ENCODE measurements at places on chromosomes 5 and 9.
A peak's percentile ranks its signal among the peaks of the same experiment; 100 is the strongest.

GRCh38 chr9:114691046-114691955 lies 9.3 kb upstream of the TEX48 start:
- peak; percentile 20 for DNase-seq

DNA sequence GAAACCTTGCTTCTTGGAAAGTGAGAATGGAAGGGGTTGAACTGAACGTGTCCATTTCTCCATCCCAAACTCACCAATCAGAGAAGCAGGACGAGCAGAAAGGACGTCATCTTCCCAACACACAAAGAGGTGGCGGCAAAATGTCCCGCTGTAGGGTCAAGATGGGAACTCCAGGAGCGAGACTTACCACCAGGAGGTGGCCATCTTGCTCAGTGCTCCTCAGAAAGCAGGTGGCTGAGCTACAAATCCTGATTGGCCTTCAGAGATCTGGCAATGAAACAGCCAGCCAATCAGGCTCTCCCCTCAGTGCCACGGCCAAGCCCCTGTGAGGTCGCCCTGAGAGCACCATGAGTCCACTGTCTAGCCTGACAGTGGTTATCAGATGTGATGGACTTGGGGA lies 259.0 kb downstream of the NDUFS4 start:
- no peak for DNase-seq

GRCh38 chr5:77400645-77401044 lies 91.5 kb downstream of the WDR41 start:
- DNase-seq = no peak

- no peak for DNase-seq
Observed at GRCh38 chr9:134526584-134527477, 114.8 kb upstream of the COL5A1 start.

GRCh38 chr9:107707428-107707837 lies 217.9 kb upstream of the KLF4 start:
- DNase-seq = no peak

- DNase-seq = no peak
Observed at GRCh38 chr5:117486879-117487391, 912.3 kb upstream of the SEMA6A start.

- no peak for DNase-seq
Observed at GRCh38 chr5:177131019-177131320, 2.6 kb upstream of the NSD1 start.

GRCh38 chr5:124773315-124774311 lies 27.2 kb upstream of the ZNF608 start:
- DNase-seq = no peak

DNA sequence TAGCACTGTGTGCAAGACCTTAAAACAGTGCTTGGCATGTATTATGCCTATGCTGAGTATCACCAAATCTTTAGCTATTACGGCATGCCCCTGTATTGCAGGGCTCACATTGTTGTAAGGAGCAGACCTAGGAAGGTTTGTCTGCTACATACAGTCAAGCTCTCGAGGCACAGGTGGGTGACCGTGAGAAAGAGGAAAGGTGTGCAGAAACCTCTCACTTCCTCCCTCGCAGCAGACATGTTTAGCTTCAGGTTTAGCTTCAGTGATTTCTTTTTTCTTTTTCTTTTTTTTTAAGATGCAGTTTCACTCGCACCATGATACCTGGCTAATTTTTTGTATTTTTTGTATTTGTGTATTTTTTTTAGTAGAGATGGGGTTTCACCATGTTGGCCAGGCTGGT lies 275.8 kb upstream of the RIOK2 start:
- DNase-seq = no peak

DNA sequence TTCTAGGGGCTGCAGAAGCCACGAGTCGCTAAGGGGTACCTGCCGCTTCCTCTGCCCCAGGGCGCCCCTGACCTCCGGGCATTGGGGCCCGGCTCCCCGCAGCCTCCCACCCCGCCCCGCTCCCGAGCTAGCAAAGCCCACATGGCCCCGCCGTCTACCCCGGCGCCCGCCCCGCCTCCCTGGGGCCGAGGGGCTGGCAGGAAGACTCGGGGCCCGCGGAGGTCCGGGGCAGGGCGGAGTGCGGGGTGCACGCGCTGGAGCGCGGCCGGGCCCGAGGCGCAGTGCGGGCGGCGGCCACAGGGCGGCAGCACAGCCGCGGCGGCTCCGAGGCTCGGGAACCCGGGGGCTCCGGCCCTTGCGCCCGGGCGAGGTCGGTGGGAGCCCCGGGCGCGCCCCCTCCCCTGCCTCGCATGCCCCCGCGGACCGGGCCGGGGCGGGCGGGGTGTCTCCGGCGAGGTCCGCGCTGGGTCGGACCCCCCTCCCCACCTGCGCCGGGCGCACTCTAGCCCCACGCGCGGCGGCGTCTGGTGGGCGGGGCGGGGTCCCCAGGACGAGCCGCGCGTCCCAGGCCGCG lies 6.7 kb downstream of the NRARP start:
- DNase-seq = no peak

DNA sequence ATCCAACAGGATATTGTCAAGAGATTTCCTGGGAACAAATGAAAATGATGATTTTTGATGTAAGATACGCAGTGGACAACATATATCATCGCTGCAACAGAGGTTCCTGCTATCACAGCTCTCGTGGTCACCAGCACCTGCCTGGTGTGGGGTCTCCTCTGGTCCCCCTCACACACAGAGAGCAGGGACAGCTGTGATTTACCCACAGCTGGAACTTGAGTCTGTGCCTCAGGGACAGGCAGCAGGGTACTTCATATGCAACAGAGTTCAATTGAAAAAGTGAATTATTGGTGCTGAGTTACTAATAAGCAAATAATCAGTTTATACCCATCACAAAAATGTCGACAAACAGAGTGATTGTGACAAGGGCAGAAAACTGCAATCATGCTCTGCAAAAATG lies 93.4 kb downstream of the LMX1B start:
- no peak for DNase-seq

DNA sequence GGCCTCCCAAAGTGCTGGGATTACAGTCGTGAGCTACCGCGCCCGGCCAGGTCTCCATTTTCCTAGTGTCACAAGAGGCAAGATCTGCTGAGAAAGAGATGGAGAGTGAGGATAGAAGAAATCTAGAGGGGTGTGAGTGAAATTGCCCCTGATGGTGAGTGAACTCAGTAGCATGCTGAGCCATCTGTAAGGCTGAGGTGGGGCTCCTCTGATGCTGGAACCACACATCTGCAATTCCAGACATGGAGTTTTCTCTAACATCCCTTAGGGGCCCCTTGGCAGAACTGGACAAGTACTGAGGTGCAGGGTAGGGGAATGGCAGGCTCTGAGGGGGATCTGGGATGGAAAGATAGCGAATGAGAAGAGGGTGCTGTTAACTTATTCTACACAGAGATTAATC lies 72.0 kb upstream of the FER start:
- no peak for DNase-seq

DNA sequence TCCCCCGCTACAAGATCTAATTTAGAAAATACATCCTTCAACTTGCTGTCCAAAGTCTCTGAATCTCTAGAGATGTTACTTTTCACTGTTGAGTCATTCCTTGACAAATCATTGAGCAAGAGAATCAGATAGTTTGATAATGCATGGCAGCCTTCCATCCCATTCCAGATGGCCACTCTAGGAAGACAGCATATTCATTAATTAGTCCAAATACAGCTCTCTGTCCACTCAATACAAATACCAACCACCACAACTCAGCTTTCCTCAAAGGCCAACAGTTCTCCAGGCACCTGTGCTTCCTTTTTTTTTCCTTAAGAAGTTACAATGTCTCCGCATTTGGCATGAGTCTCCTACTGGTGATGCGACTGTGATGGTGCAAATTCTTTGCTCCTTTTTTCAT lies 72.3 kb downstream of the DROSHA start:
- DNase-seq = no peak

GRCh38 chr5:165504674-165505073 lies 1999.3 kb downstream of the MAT2B start:
- no peak for DNase-seq

DNA sequence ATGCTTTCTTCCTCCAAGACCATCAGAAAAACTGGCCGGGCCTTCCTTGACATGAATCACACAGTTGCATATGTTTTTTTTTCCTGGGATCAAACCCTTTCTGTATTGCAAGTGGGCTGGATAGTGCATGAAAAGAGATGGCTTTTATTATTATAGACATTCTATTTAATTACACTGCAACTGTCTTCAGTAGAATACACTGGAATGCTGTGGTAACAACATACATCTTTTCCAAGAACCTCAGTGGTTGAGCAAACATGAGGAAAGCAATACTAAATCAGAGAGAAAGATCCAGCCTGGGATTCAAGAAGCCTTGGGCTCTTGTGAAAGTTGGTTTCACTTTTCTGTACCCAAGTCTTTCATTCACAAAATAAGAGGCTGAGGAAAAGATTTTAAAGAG lies 193.0 kb downstream of the DMAC1 start:
- DNase-seq = no peak

DNA sequence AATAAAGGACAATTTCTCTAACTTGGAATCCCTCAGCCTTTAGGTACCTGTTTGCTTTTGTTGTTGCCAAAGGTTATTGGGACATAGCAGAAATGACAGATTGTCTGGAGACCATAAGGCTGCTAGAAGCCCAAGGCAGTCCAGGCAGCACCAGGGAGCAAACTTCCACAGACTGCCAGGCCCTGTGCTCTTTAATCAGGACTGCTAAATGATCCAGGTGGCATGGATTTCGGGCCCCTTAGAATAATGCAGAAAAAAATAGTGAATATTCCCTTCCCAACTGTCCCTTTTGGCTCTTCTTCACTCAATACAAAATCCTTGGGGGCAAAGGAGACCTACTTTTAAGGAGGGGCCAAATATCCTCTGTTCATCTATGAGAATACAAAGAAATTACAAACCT lies 73.9 kb downstream of the GABRA1 start:
- no peak for DNase-seq

GRCh38 chr9:137798142-137798541 lies 79.4 kb upstream of the CACNA1B start:
- DNase-seq = no peak

DNA sequence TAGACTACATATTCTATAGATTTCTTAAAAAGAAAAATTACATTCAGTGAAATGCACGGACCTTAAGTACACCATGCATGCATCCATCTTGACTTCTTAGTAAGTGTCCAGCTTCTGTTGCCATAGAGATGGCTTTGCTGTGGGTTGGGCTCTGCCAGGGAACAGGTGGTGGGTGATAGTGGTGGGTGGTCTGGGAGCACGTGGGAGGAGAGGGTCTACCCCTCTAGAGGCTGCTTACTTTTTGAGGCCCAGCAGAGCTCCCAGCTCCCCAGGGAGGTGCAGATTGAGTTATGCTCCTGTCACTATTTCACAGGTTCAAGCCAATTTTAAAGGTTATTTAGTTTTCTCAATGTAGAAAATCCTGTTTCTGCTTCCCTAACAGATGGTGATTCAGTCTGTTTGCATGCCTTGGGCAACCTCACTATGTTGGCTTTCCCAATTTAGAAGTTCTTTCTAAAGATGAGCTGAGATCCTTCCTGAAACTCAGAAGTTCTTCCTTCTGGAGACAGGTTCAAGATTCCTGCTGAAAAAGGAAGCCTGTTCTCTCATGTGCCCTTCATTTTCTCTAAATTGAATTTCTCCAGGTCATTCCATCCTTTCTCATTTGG lies 107.4 kb upstream of the LHFPL2 start:
- DNase-seq = no peak

DNA sequence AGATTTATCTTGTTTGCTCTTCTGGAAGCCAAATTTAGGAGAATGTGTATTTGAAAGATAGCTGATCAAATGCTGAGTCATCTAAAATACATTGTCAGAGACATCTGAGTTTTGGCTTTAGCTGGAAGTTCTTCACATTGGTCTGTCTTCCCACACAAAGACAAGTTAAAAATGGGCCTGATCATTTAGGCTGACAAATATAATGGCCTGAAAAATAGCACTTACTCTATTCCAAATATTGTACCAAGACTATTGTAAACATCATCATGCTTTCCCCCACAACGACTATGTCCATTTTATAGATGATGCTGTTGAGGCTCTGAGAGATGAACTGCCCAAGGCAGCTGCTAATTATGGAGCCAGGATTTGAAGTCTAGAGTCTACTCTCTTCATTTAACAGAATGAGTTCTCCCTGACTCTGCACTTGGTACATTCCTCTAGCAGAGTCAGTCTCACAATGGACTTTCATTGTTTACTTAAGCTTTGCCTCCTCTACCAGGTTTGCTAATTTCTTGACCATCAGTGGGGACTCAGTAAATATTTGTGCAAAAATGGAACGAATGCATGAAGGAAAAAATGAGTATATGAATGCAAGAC lies 619.4 kb upstream of the KLF4 start:
- no peak for DNase-seq

DNA sequence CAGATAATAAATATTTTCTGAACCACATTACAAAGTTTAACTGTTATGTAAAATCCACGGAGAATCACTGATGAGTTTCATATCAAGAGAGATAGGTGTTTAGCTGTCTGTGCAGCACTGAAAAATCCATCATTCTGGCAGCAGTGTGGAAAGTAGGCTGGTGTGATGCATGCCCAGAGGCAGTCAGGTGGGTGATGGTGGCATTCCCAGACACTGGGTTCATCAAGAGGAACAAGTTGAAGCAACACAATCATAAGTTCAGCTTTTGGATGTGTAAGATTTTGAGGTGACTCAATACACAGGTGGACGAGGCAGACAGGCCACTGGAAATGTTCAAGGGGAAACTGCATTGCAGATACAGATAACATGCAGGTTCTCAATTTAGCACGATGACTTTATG lies 11.9 kb downstream of the DNAH5 start:
- no peak for DNase-seq

- DNase-seq = no peak
Observed at GRCh38 chr5:10836986-10837385, 76.0 kb upstream of the DAP start.

GRCh38 chr5:66757219-66757833 lies 161.1 kb downstream of the MAST4 start:
- no peak for DNase-seq

DNA sequence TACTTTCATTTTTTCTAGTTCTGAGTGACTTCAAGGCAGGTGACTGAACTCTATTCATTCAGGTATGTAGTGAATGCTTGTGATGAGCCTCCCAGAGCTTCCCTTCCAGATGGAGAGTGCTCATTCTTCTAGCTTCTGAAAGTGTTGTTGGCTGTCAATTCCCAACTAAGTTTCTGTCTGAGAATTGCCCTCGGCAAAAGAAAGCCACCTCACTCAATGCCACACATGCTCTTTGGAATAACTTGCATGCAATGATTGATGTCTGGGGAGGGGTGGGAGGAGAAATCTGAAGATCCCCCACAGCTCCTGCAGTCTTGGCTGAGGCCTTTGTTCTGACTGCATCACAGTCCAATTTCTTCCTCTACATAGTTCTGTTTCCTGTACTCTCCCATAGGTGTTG lies 123.1 kb upstream of the C6 start:
- DNase-seq = no peak

- no peak for DNase-seq
Observed at GRCh38 chr9:107868186-107868585, 378.6 kb upstream of the KLF4 start.

GRCh38 chr5:572398-573019 lies 39.6 kb upstream of the CEP72 start:
- DNase-seq = no peak

DNA sequence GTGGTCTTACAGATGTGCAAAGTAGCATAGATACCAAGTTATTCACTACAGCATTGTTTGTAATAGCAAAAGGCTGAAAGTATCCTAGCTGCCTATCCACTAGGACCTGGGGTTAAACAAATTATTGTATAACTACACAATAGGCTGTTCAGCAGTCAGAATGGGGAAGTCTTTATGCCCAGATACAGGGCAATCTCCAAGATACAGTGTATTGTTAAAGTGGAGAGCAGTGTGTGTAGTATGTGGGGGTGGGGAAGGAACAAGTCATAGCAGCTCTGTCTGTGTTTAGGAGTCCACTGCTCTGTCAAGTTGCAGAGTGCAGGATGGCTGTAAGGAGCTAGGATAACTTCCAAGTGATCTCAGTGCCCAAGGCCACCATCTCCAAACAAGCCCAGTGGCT lies 5.5 kb downstream of the PCYOX1L start:
- no peak for DNase-seq

Measured in stimulated activated CD8-positive, alpha-beta memory T cell treated with anti-CD3 and anti-CD28 coated beads, Interleukin-15, amount 100 ng/mL, for 1 hour (primary cell).